ENCODE measurements at places on chromosomes 5 and 9. TPM values are rescaled to one million over a fixed set of nuclear protein-coding genes. Genes with fewer than 3 reads are reported as not detected.

Gene SLC24A2
- polyA plus RNA-seq, result not detected

Gene ADRB2
- 10.9 TPM for polyA plus RNA-seq

Gene MXD3
- 21.5 TPM for polyA plus RNA-seq

Gene HRCT1
- not detected for polyA plus RNA-seq

Gene MARCOL
- polyA plus RNA-seq, result not detected

Gene APBB3
- 211 TPM for polyA plus RNA-seq

Gene LCN2
- polyA plus RNA-seq, result 0.83 TPM

Gene LPCAT1
- polyA plus RNA-seq, result 34.1 TPM

Gene SERF1A
- polyA plus RNA-seq, result 1.2 TPM

Gene PTGDS
- not detected for polyA plus RNA-seq

Gene HMMR
- polyA plus RNA-seq, result not detected

Gene PDE8B
- polyA plus RNA-seq, result 0.20 TPM

Gene FOXD4L5
- polyA plus RNA-seq, result not detected

Gene LSM11
- polyA plus RNA-seq, result 0.28 TPM

Gene TIGD6
- polyA plus RNA-seq, result 0.88 TPM

Gene SEMA4D
- 28.2 TPM for polyA plus RNA-seq

Gene HMCN2
- polyA plus RNA-seq, result not detected

Gene CCL27
- not detected for polyA plus RNA-seq

Gene EIF4E1B
- polyA plus RNA-seq, result not detected

Gene LCN15
- polyA plus RNA-seq, result not detected

Gene RRAGA
- polyA plus RNA-seq, result 93.9 TPM

Gene FAM221B
- polyA plus RNA-seq, result not detected

Gene MAP1B
- 0.02 TPM for polyA plus RNA-seq

Gene IGIP
- not detected for polyA plus RNA-seq

Gene MCCC2
- 21.9 TPM for polyA plus RNA-seq

Gene SUB1
- 454 TPM for polyA plus RNA-seq

Gene NEUROG1
- polyA plus RNA-seq, result not detected

Gene INIP
- polyA plus RNA-seq, result 49.0 TPM

Gene SLC31A1
- polyA plus RNA-seq, result 38.8 TPM

Gene SPINK1
- not detected for polyA plus RNA-seq

Gene IFNB1
- polyA plus RNA-seq, result not detected

Gene KCNV2
- not detected for polyA plus RNA-seq

Gene MEGF10
- not detected for polyA plus RNA-seq

Gene CHSY3
- not detected for polyA plus RNA-seq

Gene ASTN2
- not detected for polyA plus RNA-seq

Gene RARS1
- 16.1 TPM for polyA plus RNA-seq

Gene SLC36A2
- polyA plus RNA-seq, result not detected

Gene PANK3
- 11.9 TPM for polyA plus RNA-seq

Gene ADAMTS16
- not detected for polyA plus RNA-seq

Gene THBS4
- 0.03 TPM for polyA plus RNA-seq

Gene ABCA2
- 34.2 TPM for polyA plus RNA-seq

Gene CCDC171
- 0.10 TPM for polyA plus RNA-seq

Gene ZNF366
- 0.05 TPM for polyA plus RNA-seq

Gene BRIX1
- 13.5 TPM for polyA plus RNA-seq

Gene ZNG1F
- 32.1 TPM for polyA plus RNA-seq

Gene MOB3B
- 1.2 TPM for polyA plus RNA-seq

Gene KIAA1958
- 3.3 TPM for polyA plus RNA-seq

Gene ISCA1
- polyA plus RNA-seq, result 13.2 TPM

Gene PDE6A
- not detected for polyA plus RNA-seq

Gene ADAMTS12
- not detected for polyA plus RNA-seq

Gene SPINK7
- not detected for polyA plus RNA-seq

Gene C9orf153
- not detected for polyA plus RNA-seq

Gene TMC1
- polyA plus RNA-seq, result 0.16 TPM

Gene ACTL7A
- polyA plus RNA-seq, result not detected

Gene ANKRD18B
- not detected for polyA plus RNA-seq

Gene DRD1
- polyA plus RNA-seq, result not detected

Gene CCL21
- polyA plus RNA-seq, result not detected

Gene ZNF883
- not detected for polyA plus RNA-seq

Gene ZFP37
- polyA plus RNA-seq, result 0.38 TPM

Data from CD14-positive monocyte (primary cell).